Activated CD4-positive, alpha-beta T cell treated with anti-CD3 and anti-CD28 coated beads, Interleukin-2, amount 50 U/mL, for 24 hours (primary cell): ENCODE measurements at places on chromosomes 6 and 20.

DNA sequence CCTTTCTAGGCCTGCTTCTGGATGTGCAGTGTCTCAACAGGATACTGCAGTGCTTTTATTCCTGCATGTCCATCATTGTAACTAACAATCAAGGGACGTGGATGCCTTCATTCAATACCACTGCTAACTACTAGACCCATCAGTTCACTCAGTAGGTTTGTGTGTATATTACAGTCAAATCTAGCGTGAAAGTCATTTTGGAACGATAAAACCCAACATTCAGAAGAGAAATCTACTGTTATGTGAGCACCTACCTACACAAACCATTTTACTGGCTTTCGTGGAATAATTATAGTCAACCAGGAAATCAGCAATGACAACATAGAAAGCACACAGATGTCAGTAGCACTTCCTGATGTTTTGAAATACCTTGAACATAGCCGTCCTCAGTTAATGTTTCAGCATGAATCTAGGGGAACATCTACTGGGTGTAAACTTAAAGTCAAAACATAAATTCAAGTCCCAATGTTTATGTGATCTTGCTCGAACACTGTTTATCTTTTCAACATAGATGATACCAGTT, 270.6 kb downstream of the FARS2 start:
- no peak for DNase-seq

GRCh38 chr6:89596056-89596455, 42.5 kb downstream of the LYRM2 start:
- DNase-seq = no peak

- DNase-seq = no peak
These were observed at the start of gene APOM for GRCh38 chr6:31655349-31656237. APOM (plus strand) TSS chr6:31655894; CDS start chr6:31655967, 73 bp downstream.

GRCh38 chr20:23164176-23164601, 78.1 kb upstream of the CD93 start:
- no peak for DNase-seq

DNA sequence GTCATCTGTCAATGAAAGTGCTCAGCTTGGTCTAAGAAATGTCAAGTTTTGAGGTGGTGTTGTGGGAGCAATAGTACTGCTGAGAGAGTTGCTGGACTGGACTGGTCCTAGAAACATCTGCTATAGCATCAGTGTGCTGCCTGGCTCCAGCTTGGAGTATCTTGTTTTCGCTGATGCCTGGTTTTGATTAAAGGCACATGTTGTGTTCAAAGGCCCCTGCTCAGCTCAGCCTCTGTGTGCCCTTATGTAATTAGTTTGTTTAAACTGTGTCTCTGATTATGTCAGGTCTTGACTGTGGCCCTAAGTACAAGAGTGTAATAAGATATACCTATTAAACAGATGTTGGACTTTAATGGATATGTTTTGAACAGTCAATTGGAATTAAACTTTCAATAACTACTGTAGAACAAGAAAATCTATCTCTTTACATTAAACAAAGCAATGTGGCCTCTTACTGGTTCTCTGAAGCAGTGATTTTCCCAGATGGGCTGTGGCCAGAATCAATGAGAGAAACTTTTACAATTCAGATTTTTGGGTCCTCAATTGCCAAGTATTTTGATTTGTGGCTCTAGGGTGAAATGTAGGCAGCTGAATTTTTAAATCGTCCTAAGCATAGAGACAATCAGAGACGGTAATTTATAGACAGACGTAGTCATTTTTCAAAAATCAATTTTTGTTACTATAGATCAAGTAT, 668.2 kb downstream of the DHX35 start:
- DNase-seq = no peak

DNA sequence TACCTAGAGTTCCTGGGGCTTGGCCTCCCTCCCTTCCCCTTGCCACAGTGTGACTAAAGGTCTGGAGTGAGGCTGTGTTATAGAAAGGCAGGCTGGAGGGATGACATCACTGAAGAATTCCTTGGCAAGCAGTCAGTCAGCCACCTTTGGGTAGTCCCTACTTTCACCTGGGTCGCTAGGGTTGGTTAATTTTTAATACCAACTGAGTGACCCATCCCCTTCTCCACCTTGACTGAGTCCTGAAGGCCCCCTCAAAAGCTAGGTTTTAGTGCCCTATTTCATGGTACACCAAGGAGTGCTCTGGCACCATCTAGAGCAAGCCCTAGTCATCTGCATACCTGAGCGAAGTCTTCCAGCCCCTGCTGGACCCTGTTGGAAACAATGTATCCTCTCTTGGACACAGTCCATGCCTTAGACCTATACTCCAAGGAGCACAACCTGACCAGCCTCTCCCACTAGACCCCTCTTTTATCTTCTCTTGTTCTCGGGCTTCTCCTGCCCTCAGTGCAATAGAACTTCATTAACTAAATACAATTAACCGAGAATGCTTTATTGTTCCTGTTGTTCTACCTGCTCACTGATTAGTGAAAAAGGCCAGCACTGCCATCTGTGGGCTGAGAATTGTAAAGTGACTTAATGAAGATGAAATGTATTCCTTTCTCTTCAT, 44.6 kb downstream of the RIN2 start:
- DNase-seq = no peak

- no peak for DNase-seq
These were observed 71.3 kb upstream of the MCHR2 start for GRCh38 chr6:100065348-100065747.

GRCh38 chr6:35776364-35777215, at the start of gene CLPSL2:
CLPSL2 (plus strand) TSS chr6:35776598; CDS start chr6:35776619, 21 bp downstream.
- DNase-seq = no peak

GRCh38 chr6:147058786-147059385, 145.3 kb upstream of the STXBP5 start:
- DNase-seq = no peak

- no peak for DNase-seq
These were observed 33.7 kb upstream of the SUMO4 start for GRCh38 chr6:149366267-149366921.

DNA sequence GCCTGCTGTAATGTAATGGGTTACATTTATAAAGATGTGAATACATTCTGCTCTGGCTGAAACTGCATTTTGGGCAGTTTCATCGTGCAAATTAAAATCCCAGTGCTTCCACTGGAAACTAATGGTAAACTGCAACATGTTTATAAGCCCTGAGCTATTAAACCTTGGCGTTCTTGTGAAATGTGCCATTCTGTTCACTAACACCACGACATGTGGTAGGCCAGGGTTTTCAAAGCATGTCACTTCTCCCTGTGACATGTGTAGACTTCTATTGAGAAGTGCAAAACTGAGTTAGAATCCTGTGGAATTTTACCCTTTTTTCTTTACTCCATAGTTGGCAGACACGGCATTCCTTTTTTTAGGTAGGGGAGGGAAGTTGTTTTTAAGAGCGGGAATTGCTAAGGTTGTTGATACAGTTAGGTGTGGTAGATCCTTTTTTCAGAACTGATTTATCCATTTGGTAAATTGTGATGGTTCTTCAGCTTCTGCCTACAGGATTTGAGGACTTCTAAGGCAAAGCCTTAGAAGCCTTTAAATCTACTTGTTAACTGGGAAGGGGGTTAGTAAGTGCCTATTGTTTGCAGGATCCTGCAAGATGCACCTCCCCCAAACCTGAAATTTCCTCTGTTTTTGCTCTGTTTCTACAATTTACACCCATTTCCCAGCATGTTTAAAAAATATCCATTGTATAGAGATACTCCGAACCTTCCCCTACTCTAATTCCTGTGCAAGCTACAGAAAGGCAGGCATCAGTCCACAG, 4.2 kb downstream of the SASH1 start:
- DNase-seq = no peak

GRCh38 chr6:170222498-170223471, 68.1 kb downstream of the DLL1 start:
- DNase-seq = no peak

DNA sequence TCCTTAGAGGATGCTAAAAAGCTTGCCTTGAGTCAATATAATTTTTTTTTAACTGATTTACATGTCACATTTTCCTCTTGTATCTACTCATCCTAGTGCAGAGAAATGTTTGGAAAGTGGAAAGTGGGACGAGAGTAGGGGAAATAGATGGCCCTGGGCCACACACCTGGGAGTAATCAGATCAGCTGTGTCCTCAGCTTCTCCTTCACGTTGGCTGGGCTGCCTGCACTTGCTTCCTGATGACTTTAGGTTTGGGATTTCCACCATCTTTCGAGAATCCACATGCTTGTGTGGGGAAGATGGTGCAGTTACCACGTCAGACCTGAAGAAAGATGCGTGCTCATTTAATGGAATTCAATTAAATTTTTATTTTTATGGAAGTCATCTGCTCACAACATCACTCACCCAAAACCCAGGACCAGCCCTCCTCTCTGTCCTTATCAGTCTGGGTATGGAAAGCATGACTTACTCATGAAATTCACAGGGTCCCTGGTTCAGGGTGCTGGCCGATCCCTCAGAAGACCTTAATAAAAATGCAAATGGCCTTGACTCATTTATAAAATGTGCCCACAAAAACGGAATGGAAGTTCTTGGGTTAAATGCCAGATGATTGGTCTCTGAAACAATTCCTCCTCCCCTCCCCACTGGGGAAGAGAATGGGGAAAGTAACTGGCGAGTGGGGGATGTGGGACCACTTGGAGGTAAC, 74.5 kb upstream of the TIAM2 start:
- no peak for DNase-seq

DNA sequence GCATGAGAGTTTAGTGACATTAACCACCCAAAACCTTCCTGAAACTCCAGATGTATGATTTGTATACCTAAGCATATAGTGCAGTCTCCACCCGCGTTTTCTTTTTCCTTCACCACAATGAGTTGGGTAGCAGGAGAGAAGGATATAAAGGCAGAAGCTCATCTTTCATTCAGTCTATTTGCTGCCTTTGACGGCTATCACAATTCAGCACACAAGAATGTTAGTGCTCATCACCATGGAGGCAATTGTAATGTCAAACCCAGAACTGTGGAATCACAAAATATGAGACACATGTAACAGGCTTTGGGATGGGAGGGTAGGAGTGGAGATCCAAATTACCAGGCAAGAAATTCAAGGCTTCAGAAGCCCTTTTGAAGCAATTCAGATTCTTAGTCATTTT, 17.6 kb downstream of the ZHX3 start:
- DNase-seq = no peak

DNA sequence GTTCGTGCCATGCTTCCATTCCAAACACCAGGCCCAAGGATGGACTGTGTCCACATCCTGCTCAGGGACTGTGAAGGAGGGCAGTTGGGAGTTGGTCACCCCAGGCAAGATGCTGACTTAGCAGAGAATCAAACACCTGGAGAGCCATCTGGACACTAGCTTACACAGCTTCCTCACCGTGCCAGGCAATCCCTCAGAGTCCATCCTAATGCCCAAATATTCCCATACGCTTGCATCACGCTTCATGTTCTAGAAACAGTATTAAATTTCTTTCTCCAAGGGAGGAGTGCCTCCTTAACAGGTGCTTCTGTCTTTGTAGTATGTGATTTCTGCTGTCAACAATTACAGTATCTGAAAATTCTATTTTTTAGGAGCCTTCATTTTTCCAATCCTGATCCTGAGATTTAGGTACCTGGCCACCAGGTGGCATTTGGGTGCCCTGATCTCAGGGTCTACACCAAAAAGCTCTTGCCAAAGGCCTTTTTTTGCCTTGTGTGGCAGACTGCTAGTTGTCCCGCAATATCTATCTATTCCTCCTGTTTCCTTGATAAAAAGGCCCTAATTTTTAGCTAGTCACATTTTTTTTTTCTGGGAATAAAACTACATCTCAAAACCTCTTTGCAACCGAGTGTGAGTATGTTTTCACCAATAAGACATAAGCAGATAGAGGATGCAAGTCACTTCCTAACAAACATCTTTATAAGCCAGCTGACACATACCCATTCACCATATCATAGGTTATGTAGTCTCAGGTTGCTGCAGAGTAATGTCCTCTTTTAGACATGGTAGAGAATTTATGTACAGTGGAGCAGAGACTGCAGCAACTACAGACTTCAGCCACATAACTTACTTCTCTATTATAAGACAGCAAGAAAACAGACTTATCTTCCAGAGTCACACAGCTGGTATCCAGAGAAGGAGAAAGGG, 85.0 kb downstream of the PREP start:
- DNase-seq = no peak

- no peak for DNase-seq
These were observed 74.0 kb downstream of the PTPRA start for GRCh38 chr20:2946988-2947961.

- no peak for DNase-seq
These were observed 748 bp downstream of the UBE2J1 start for GRCh38 chr6:89351671-89352277.

- no peak for DNase-seq
These were observed 253.0 kb downstream of the TRDN start for GRCh38 chr6:123383718-123384117.

DNA sequence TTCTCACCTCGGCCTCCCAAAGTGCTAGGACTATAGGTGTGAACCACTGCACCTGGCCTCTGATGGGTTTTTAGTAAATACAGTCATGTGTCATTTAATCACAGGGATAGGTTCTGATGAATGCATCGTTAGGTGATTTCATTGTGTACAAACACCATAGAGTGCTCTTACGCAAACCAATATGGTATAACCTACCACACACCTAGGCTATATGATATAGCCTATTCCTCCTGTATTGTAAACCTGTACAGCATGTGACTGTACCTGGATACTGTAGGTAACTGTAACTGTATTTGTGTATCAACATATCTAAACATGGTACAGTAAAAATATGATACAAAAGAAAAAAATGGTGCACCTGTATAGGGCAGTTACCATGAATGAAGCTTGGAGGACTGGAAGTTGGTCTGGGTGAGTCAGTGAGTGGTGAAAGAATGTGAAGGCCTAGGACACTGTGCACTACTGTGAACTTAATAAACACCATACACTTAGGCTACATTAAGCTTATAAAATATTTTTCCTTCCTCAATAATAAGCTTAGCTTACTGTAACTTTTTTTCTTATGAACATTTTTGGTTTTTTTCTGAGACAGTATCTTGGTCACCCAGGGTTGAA, 10.0 kb downstream of the BICRAL start:
- DNase-seq = no peak

DNA sequence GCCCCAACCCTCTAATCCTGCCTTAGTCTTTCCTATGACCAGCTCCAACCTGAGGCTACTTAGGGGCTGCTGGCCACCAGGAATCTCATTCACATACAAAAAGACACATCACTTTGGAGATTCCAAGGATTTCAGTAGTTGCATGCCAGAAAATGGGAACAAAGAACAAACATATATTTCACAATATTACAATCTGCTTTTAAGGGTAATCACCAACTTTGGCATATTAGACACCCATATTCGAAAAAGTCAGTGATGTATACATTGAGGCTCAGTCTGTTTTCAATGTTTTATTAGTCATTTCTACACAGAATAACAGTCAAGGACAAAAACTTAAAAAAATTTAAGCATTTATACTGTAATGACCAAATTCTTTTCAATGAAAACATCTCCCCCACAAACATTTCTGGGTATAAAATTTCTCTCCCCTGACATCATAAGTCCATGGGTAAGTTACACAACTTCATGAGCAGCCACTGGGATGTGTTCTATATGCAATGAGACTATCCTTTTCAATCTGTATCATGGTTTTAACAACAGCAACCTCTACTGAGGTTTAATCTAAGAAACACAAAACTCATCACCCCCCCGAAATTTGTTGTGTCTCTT, 103.5 kb downstream of the MAP7 start:
- DNase-seq = no peak

GRCh38 chr6:149089510-149089909, 228.0 kb upstream of the TAB2 start:
- DNase-seq = no peak

GRCh38 chr6:72809746-72810379, 188.0 kb downstream of the KCNQ5 start:
- DNase-seq = no peak

GRCh38 chr6:328136-328670, 35.9 kb downstream of the DUSP22 start:
- DNase-seq = no peak

GRCh38 chr6:114362396-114362795, 19.6 kb upstream of the HS3ST5 start:
- DNase-seq = no peak
